ENCODE measurements at places on chromosomes 7 and 10. TPM values are rescaled to one million over a fixed set of nuclear protein-coding genes. Genes with fewer than 3 reads are reported as not detected.

DNA sequence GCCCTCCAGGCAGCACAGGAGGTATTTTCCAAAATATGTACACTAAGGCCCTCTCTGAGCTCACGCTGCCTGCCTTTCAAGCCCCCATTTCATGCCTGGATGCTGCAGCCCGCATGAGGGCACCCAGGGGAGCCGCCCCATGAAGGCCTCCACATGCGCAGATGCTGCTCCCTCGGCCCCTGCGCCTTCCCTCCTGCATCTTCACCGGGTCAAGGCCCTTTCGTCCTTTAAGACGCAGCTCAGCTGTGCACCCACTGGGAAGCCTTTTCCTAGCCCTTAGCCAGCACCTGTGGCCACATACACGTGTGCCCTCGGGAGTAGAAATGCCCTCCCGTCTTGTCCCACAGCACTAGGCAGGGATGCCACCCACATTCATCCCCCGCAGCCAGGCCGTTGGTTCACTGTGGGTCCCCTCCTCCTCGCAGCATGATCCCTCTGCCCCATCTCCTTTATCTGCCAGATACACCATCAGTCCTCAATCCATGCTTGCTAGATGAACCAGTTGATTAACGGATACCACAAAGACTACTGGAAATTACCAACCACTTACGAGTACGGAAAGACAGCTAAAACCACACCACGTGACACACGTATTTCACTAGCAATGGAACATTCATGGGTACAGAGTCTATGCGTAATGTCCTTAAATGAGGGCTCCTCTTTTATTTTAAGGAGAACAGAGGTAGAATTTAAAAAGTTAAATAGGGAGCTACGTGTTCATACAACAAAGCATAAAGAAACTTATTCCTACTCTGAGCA, 278.0 kb downstream of the TNS3 start:
- DNase-seq: no peak

DNA sequence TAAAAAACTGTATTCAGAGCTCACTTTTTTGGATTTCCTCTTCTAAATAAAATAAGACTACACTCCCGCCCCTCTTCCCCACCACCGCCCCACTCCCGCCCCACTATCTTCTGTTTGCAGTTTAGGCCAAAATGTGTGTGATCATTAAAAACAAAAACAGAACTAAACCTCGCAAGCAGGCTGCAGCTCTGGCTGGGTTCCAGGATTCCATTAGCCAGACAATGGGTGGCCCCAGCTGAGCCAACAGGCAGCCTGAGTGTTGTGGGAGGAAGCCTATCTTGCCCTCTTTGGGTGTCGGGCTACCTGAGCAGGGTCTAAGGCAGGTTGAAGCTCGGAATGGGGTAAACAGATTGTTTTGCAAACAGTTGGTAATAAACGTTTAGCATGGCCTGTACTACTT, 41.7 kb downstream of the ARL4A start:
- DNase-seq: no peak

ASIC3 gene
- polyA plus RNA-seq: 2.1 TPM

CACNA2D1 gene
- polyA plus RNA-seq: 30.7 TPM

EVX1 gene
- 0.11 TPM for polyA plus RNA-seq

Data from renal pelvis (tissue), 12 donors.